ENCODE measurements at places on chromosomes 6 and 20.

GRCh38 chr6:149233056-149233715, 84.3 kb upstream of the TAB2 start:
- peak; percentile 65 for ATAC-seq

GRCh38 chr6:25250878-25251277, 28.3 kb upstream of the CARMIL1 start:
- peak; percentile 84 for ATAC-seq

GRCh38 chr6:6858533-6858982, 249.2 kb upstream of the RREB1 start:
- ATAC-seq, result peak; percentile 60

GRCh38 chr20:25015986-25016385, 23.4 kb upstream of the APMAP start:
- ATAC-seq, result no peak

DNA sequence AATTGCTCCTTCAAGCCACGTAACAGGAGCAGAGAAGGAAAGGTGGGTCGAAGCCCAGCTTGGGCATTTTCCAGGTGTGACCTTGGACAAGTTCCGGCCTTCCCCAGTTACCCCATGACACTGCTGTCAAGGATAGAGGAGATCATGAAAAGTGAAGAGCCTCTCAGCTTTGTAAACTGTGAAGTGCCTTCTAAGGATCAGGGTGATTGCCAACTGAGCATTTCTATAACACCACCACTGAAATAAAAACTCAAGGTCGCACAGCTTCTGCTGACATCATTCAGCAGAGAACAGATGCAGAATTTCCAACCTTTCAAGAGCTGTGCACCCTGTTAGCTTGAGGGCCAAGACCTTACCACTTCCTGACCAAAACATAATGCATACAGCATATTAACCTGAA, 24.0 kb upstream of the ZMYND8 start:
- ATAC-seq, result no peak

DNA sequence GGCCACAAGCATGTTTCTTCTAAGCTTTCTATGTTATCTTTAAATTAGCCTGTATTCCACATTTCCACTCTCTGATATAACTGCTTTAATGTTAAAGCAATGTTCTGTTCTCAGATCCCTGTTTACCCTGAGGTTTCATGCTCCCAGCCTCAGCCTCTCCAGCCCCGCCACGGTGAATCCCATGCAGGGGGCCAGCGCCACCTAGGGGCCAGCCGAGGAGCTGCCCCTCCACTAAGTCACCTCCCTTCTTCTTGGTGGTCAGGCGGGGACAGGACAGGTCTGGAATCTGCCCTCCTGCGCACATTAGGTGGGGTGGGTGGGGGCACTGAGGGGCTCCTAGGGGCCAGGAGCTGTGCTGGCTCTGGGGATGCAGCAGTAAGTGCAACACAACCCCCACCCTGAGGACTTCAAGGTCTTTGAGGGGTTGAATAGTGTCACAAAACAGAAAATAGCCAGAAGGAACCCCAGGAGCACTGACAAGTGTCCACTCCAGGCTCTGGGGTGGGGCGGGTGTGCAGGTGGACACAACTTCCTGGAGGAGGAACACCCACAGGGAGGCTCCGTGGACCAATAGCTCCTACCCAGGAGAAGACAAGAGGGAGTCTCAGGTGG, 61.6 kb downstream of the RAB44 start:
- peak; percentile 100 for ATAC-seq

- no peak for ATAC-seq
These were observed 66.2 kb downstream of the UNC5CL start for GRCh38 chr6:40972814-40973213.

Data from motor neuron (in vitro differentiated cells).